ENCODE measurements at places on chromosomes 7 and 10.

DNA sequence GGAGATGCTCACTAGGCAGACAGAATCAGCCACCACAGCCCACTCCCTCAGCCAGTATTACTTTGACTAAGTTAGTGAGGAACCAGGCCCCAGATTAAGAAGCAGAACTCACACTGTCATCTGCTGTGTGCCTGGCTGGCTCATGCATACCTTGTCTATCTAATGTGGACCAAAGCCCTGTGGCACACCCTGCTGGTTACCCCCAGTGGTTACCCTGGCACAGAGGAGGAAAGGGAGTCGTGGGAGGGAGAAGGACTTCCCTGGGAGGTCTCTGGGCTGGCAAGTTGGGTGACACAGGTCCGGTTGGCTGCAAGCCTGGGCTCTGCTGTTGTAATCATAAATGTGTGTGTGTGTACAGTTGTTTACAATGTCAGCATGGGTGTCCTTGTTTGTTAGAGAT, 7.5 kb upstream of the SH2D4B start:
- DNase-seq: no peak

DNA sequence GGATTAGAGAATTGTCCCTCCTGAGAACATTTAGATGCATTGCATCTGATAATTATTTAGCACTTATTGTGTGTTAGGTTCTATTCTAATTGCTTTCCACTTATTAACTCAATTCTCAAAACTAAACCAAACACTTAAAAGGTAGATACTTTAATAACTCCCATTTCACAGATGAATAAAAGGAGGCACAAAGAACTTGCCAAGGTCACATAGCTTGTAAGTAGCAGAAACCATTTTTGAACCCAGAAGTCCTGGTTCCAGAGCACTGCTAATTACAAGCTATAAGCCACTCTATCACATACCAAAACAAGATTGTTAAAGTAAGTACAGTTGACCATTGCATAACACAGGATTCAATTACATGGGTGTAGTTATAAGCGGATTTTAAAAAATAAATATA, 164.9 kb downstream of the CPED1 start:
- DNase-seq: no peak

DNA sequence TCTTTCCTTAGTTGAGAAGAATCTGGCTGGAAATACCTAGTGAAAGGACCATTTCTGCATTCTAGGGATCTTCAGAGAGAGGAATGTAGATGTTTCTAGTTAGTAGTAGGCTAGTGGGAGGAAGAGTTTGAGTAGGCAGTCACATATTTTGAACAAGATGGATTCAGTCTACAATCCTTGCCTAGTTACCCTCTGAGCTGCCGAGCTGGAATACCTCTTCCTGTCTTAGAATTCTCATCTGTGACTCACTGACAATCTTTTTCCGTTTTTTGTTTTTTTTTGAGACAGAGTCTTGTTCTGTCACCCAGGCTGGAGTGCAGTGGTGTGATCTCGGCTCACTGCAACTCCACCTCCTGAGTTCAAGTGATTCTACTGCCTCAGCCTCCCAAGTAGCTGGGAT, 30.7 kb upstream of the PLPP4 start:
- no peak for DNase-seq

DNA sequence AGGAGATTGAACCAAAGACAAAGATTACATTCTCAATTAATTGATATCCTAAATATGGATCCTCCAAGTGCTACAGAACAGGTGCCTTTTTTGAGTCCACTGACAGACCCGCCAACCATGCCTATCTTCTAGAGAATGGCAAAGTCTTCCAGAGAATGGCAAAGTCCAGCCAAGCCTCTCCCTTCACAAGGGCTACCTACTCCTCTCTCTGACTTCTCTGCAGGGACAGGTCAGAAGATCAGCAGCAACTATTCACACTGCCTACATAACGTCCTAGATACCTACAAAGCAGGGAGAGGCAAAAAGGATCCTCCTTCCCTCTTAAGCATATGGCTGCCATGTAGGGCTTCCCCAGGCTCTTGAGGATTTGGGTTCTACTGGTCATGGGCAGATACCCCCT, 12.4 kb downstream of the UBE2H start:
- no peak for DNase-seq

DNA sequence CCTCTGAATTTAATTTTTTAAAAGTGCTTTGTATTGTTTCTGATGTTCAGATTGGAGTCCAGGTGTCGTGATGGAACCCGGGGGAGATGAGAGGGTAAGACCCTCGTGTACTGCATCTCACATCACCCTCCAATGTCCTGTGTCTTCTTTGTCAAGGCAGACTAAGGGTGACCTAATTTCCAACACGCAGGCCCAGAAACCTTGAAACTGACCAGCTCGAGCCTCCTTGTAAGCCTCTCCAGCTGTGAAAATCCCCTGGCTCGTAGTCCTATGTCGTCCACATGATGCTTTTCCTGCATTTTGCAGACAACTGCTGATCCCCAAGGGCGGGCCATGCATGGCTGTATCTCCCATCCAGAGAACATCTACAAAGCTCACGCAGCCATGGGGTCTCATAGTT, 220.2 kb downstream of the ARHGAP12 start:
- DNase-seq: no peak

DNA sequence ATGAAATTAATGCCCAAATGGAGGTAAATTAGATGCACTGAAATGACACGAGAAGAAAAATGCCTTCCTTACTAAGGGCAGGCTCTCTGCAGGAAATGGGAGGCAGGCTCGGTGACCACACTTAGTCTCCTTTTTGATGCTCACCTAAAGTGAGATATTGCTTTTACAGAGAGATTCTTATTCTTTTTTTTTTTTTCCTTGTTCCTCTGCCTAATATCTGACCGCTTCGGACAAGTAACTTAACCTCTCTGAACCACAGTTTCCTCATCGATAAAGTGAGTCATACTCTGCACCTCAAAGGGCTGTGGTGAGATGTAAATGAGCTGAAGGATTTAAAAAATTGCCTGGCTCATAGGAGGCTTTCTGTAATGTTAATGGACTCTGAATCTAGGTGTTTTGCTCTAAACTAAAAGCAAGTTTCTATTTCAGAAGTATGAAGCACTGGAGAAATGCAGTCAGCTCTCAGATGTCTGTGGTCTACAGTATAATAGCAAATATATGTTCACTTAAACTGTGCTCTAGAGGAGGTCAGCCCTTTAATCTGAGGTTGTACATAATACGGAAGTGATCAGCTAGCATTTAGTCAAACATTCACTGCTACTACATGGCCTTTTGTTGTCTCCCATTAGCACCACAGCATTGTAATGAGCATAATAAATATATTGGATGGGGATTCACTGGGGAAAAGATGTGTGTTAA, 23.2 kb downstream of the NKX2-3 start:
- DNase-seq: no peak
